ENCODE measurements at places on chromosomes 2 and 18. TPM values are rescaled to one million over a fixed set of nuclear protein-coding genes. Genes with fewer than 3 reads are reported as not detected.

GRCh38 chr18:2139691-2140090, 431.6 kb downstream of the METTL4 start:
- no peak overlapping the region for H3K4me3 ChIP-seq
- H3K27me3 ChIP-seq = no peaks in the 10 kb centered on the region

DNA sequence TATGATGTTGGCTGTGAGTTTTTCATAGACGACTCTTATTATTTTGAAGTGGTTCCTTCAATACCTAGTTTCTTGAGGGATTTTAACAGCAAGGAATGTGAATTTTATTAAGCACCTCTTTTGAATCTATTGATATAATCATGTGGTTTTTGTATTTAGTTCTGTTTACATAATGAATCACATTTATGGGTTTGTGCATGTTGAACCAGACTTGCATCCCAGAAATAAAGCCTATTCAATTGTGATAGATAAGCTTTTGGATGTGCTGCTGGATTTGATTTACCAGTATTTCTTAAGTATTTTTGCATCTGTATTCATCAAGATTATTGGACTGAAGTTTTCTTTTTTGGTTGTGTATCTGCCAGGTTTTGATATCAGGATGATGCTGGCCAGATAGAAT, 131.6 kb upstream of the SCN7A start:
- DNase-seq = no peak
- no peaks in the 10 kb centered on the region for H3K27me3 ChIP-seq
- H3K27ac ChIP-seq = no peak overlapping the region
- H3K4me3 ChIP-seq = no peak overlapping the region
- H3K4me1 ChIP-seq = no peaks in the 10 kb centered on the region
- H3K36me3 ChIP-seq = no peaks in the 10 kb centered on the region

- no peak overlapping the region for H3K27ac ChIP-seq
- no peaks in the 10 kb centered on the region for H3K4me1 ChIP-seq
- no peak for DNase-seq
- no peaks in the 10 kb centered on the region for H3K27me3 ChIP-seq
Observed at GRCh38 chr2:134152045-134153010, 101.5 kb upstream of the MGAT5 start.

DNA sequence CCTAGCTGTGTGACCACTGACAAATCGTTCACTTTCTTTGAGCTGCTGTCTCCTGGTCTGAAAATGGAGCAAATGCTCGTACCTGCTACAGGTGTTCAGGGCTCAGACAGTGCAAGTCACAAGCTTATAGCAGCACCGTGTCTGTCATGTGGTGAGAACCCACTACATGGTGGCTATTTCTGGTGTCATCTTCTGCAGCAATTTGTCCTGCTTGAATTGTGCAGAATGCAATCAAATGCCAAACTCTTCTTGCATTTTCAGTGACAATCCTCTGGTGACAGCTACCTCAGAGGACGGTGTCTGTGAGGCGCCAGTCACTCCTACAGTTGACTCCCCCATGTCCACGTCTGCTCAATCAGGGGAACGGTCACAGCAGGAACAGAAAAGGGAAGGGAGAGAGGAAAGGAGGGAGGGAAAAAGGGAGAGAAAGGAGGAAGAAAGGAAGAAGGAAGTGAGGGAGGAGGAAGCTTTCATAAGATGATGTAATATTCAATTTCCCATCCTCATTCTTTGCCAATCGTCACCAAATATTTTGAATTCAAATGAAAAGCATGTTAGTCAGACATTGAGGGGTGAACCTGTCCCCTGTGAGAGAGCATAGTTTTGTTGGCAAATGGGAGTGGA, 122.2 kb downstream of the BCL2 start:
- H3K4me3 ChIP-seq = no peak overlapping the region
- no peaks in the 10 kb centered on the region for H3K36me3 ChIP-seq
- no peaks in the 10 kb centered on the region for H3K4me1 ChIP-seq
- H3K27ac ChIP-seq = no peak overlapping the region

DNA sequence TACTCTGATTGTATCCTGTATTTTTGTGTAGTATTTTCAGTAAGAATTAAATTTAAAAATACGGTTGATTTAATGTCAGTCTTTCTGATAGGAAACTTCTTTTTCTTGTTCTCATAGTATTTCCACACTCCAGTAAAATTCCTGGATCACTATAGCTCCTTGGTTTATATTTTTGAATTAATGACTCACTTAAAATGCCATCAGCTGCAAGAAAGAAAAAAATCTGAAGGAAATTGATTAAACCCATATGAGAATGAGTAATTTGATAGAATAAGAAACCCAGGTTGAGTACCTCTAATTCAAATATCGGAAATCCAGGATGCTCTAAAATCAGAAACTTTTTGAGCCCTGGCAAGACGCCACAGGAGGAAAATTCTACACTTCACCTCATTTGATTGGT, 186.8 kb upstream of the RND3 start:
- no peak overlapping the region for H3K27ac ChIP-seq
- no peaks in the 10 kb centered on the region for H3K27me3 ChIP-seq

DNA sequence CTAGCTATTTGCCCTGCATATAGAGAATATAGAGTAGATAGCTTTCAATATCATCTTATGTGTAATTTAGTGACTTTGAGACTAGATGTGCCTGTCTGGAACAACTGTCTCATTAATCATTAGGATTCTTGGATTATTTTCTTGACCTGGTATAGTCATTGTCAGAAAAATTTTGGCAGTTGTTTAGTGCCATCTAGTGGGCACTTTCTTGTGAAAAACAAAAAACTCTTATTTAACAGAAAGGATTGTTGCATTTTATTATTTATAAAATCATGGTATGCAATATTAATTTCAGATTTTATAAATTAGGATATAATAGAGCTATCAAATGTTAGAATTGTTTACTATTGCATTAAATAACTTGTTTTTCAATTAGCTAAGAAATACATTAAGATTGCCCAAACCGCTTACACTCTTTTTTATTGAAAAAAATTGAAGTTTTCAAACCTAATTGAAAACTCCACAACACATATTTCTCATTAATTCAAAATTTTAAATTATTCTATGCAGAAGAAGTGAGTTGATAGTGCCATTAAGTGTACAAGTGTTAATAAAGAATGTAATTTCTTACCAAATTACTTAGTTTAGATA, 80.3 kb downstream of the DYNAP start:
- no peak overlapping the region for H3K4me3 ChIP-seq
- peaks cover 36% of the 10 kb centered on the region for H3K4me1 ChIP-seq
- peak; percentile 61 for DNase-seq
- H3K27me3 ChIP-seq = no peaks in the 10 kb centered on the region

DNA sequence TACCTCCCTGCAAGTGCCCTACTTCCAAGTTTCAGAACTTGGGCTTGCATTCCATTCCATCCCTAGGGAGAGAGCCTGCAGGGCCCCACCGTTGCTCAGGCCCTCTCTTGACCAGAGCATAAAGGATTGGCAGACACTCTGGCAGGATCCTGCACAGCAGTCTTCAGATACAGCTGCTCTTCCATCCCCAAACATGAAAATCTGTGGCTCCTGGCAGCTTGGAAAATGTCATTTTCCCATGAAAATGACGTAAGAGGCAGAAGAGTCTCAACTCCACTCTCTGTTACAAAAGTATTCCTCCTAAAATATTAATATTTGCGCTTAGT, 162.6 kb downstream of the GFPT1 start:
- H3K36me3 ChIP-seq = no peaks in the 10 kb centered on the region
- H3K27me3 ChIP-seq = no peaks in the 10 kb centered on the region
- no peak for DNase-seq
- no peak overlapping the region for H3K4me3 ChIP-seq
- no peak overlapping the region for H3K27ac ChIP-seq

DNA sequence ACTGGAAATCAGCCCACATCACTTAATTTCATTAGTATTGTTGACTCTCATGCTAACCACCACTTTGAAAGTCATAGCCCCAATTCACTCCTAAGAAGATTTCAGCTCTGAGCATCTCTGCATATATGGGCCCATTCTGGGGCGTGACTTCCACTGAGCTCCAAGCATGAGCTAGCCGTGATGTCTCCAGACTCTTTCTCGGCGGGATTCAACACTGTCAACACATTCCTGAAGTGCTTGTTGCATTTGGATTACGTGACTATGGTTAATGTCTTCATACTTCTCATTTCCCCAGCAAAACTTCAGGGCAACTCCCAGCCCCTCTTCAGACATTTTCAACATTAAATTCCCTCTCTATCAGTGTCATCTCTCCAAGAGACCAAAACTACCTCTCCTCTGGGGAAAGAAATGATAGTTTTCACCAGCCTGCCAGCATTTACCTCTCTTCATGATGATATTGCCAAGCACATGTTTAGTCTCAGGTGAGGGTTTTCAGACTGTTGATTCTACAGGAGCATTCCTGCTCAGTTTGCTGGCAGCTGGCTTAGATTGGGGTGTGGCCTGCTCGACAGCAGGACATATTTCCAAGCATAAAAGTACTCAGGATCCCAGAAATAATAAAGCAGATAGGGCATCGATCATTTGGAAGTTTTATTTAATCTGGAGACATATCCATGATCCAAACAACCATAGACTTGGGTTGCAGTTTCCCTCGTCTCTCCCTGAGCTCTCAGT, 81.7 kb downstream of the FEZ2 start:
- H3K4me3 ChIP-seq = no peak overlapping the region
- H3K4me1 ChIP-seq = no peaks in the 10 kb centered on the region
- no peak overlapping the region for H3K27ac ChIP-seq
- no peak for DNase-seq

GRCh38 chr2:63741884-63742579, 99.7 kb upstream of the UGP2 start:
- H3K27me3 ChIP-seq = no peaks in the 10 kb centered on the region
- peak; percentile 69 for DNase-seq
- no peak overlapping the region for H3K27ac ChIP-seq
- no peak overlapping the region for H3K4me3 ChIP-seq

DNA sequence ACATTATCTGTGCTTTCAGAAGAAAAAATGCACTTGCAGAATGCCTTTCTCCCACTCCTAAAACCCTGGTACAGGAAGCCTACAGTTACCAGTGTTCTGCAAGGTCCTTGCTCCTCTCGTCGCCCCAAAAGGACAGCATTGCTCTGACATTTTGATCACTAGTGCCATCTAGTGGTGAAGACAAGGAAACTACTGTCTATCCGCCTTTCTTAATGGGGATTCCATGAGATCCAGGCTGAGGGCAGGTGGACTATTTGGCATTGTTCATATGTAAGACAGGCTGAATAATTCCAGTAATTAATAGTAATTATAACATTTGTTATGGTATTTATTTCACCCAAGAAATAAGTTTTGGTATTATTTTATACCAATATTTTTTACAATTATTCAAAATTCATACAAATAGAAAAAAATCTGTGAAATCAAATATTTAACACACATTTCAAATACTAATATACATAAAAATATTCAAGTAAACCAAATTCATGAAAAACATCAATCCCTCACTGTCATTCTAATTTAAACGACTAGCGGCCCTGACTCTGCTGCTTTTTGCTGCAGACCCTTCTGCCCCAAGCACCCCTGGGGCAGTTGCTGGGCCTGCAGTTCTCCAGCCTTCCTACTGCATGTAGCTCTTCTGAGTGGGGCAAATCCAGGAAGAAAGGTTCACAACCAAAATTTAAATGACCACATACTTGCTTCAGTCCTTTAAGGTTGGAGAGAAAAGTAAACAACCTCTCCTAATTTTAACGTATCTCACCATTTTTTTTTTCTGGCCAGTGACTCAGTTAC, 19.0 kb downstream of the TPGS2 start:
- no peaks in the 10 kb centered on the region for H3K4me1 ChIP-seq
- peak; percentile 37 for DNase-seq
- no peak overlapping the region for H3K27ac ChIP-seq
- no peak overlapping the region for H3K4me3 ChIP-seq
- H3K27me3 ChIP-seq = no peaks in the 10 kb centered on the region

DNA sequence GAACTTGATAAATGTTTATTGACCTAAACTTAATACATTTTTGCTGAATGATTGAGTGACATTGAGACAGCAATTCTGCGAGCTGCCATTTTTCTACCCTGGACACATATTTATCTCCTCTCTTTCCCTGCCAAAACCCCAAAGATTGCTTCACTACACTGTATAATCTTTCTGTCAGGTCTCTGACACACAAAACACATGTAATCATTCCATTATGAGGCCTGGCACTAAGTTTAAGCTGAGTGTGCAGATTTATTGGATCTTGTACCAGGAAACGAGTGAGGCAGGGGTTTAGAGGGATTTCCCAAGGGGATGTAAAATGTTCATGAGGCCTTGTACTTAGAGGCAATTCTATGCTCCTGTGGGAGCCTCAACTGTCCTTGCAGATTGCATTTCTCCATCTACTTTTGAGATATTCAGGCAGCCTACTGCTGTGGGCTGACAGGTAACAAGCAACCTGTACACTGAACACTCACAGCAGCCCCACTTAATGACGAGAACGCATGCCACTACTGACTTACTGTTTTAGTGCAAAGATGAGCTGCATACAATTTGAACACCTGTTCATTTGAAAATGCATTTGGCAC, 13.7 kb upstream of the OSR1 start:
- no peaks in the 10 kb centered on the region for H3K27me3 ChIP-seq
- H3K4me3 ChIP-seq = no peak overlapping the region
- no peaks in the 10 kb centered on the region for H3K4me1 ChIP-seq
- H3K36me3 ChIP-seq = no peaks in the 10 kb centered on the region

DNA sequence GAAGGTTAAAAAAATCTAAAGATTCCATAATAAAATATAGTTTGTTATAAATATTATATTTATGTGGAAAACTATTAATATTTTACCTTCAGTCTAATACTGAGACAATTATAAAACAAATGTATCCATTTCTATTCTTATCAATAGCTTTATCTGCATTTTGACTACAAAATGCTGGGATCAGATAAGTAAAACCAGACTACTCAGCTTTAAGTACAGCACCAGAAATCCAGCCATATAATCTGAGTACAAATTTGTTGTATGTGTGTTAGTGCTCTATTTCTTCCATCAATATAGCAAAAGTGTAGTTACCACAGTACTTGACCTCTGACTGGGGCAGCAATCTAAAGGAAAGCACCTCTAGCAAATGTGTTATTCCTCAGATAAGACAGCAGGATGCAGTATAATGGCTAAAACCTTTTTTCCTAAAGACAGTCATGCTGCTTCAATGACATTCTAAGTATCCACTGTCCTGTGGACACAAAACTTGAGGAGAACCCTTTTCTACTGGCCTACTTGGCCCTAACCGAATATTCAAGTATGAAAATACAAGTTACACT, 68.1 kb downstream of the OLA1 start:
- peaks cover 21% of the 10 kb centered on the region for H3K36me3 ChIP-seq
- no peaks in the 10 kb centered on the region for H3K27me3 ChIP-seq
- H3K27ac ChIP-seq = peak overlapping the region; percentile 3
- H3K4me1 ChIP-seq = no peaks in the 10 kb centered on the region
- no peak for DNase-seq

GRCh38 chr2:218043701-218044109, 25.3 kb upstream of the RUFY4 start:
- no peaks in the 10 kb centered on the region for H3K4me1 ChIP-seq
- no peak overlapping the region for H3K4me3 ChIP-seq
- H3K36me3 ChIP-seq = no peaks in the 10 kb centered on the region
- peaks cover 38% of the 10 kb centered on the region for H3K27me3 ChIP-seq
- H3K27ac ChIP-seq = no peak overlapping the region

- H3K4me1 ChIP-seq = peaks cover 11% of the 10 kb centered on the region
- no peaks in the 10 kb centered on the region for H3K27me3 ChIP-seq
- H3K27ac ChIP-seq = no peak overlapping the region
- DNase-seq = no peak
- no peak overlapping the region for H3K4me3 ChIP-seq
- H3K36me3 ChIP-seq = 0 out of 2 replicates have a peak, but pooled peaks cover 5% of the 10 kb centered on the region
Observed at GRCh38 chr2:191404568-191404991, 159.4 kb downstream of the MYO1B start.

The RGPD3 gene
- not detected for total RNA-seq

The COL3A1 gene
- total RNA-seq = not detected

The OSR1 gene
- total RNA-seq = 6.9 TPM

The NTSR2 gene
- total RNA-seq = not detected

The PIEZO2 gene
- not detected for total RNA-seq

The TM4SF20 gene
- total RNA-seq = not detected

Measured in PC-9 (cell line).